ENCODE measurements at places on chromosomes 2 and 18. TPM values are rescaled to one million over a fixed set of nuclear protein-coding genes. Genes with fewer than 3 reads are reported as not detected.

Gene TMEM127
- 46.8 TPM for total RNA-seq

Gene UGT1A6
- total RNA-seq = not detected

Gene SERPINB3
- total RNA-seq = not detected

Gene EVX2
- not detected for total RNA-seq
